T follicular helper cell (primary cell): ENCODE measurements at places on chromosomes 6 and 20.

GRCh38 chr6:102848796-102849195 is 1455.3 kb downstream of the GRIK2 start:
- DNase-seq, result no peak

DNA sequence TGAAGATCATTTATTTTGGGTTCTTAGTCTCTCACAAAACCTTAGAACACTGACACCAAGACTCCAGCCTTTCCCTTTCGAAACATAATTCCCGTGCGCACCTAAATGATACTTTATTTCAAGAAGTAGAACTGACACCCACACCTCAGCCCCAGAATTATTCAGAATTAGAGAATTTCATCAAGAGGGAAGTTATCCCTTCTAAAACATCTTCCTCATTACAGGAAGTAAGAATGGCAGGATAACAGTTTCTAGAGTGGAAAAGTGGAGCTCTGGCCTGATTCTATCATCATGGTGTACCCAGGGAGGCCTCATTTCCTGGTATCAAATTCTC is 1.4 kb upstream of the SRXN1 start:
- no peak for DNase-seq

DNA sequence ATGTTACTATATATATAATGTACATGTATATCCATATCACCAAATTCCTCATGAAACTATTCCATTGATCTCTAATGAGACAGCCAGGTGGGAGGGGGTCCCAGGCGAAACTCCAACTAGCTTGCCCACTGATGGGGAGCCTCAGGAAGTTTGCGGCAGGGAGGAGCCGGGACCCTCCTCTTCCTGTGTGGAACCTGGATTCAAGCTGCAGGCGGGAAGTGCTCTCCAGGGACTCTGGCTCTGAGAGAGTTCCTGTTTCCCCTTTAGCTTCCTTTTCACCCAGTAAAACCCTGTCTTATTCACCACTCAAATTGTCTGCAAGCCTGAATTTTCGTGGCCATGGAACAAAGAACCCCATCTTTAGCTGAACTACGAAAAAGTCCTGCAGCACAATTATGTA is 152.2 kb downstream of the OPN5 start:
- DNase-seq, result no peak

DNA sequence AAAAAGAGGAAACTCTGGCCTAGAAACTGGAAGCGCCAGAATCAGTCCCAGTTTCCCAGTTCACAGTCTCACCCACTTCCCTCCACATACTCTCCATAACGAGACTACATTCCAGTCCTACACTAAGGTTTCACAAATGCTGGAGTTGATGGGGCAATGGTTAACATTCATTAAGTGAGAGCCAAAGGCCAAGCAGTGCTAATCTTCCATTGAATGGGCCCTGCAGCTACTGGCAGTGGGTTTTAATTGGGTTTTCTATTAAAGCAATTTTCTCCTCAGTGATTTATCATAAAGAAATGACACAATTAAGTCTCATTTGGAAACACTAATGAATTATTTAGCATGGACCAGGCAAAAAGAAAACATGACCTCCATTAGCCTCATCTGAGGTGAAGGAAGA is 20.8 kb upstream of the NRSN1 start:
- no peak for DNase-seq

DNA sequence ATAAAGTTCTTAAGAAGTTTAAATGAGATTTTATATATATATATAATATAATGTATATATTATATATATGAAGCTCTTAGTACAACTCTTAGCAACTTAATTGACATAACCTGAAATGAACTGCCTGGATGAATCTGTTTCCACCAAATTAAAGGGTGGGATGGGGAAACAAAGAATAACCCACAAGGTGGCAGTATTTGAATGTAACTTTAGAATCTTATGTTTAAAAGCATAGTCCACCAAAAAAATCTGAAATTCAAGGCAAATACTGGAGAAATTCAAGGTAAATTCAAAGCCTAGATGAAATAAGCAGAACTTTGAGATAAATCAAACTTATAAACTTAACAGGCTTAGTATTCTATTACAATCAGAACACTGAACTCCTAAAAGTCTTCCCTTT is 4.4 kb upstream of the IBTK start:
- no peak for DNase-seq

GRCh38 chr6:42561986-42562385 is 1.8 kb upstream of the UBR2 start:
- no peak for DNase-seq

- no peak for DNase-seq
Observed at GRCh38 chr20:10381477-10381876, 52.5 kb downstream of the MKKS start.

GRCh38 chr20:9036593-9036992 is 32.3 kb upstream of the PLCB4 start:
- no peak for DNase-seq

GRCh38 chr20:48705240-48706115 is 122.3 kb downstream of the PREX1 start:
- no peak for DNase-seq

DNA sequence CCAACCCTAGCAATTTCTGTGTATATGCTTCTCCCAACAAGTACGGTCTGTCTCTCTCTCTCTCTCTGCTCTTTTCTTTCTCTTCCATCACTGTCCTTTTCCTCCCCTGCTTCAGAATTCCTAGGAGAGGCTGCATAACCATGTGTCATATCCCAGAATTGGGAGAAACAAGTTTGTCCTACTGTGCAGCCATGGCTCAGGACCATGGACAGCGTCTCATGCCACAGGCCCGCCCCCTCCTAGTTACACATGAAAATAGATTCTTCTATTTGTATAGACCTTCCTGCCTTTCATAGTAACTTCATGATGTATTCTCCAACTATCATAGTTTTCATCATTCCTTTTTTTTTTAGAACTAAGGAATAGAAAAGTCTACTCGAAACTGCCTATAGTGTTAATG is 98.0 kb downstream of the FNDC1 start:
- DNase-seq, result no peak

GRCh38 chr6:111478749-111479148 is 4.3 kb downstream of the REV3L start:
- DNase-seq, result no peak

DNA sequence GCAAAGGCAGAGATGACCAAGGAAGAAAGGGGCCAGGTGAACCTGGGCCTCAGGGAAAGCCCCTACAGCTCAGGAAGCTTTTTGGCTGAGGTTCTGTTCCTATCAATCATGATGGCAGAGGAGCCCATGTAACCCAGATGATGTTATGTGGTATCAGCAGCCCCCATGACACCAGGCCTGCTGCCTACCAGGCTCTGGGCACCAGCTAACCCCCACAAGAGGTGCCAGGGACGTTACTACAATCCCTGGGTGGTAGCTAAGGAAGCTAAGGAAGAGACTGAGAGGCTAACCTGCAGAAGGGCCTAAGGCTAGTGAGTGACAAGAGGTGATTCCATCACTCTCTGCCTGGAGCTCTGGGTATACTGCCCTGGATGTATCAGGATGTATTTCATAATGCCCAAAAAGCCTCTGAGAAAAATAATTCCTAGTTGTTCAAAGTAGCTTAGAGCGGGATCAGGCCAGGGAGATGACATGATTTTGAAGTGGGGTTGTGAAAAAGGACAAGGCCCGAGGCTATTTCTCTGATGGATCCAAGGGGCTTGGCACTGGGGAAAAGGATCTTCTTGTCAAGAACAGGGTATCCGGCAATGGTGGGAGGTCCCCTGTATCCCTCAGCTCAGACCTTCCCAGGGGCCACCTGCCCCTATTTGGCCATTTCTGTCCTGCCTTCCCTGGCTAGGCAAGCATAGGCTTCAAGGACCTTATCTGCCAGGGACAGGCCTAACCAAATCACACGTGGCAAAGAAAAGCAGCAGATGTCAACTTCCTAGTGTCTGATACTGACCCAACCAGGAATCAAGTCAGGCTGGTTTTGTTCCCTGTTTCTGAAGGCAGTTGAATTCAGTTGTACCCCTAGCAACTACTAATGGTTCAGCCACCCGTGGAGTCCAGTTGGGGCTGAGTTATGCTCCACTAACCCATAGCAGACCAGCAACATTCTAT is 41.3 kb downstream of the PANK2 start:
- DNase-seq, result no peak

GRCh38 chr6:33656844-33657243 is 35.7 kb downstream of the ITPR3 start:
- DNase-seq, result no peak

DNA sequence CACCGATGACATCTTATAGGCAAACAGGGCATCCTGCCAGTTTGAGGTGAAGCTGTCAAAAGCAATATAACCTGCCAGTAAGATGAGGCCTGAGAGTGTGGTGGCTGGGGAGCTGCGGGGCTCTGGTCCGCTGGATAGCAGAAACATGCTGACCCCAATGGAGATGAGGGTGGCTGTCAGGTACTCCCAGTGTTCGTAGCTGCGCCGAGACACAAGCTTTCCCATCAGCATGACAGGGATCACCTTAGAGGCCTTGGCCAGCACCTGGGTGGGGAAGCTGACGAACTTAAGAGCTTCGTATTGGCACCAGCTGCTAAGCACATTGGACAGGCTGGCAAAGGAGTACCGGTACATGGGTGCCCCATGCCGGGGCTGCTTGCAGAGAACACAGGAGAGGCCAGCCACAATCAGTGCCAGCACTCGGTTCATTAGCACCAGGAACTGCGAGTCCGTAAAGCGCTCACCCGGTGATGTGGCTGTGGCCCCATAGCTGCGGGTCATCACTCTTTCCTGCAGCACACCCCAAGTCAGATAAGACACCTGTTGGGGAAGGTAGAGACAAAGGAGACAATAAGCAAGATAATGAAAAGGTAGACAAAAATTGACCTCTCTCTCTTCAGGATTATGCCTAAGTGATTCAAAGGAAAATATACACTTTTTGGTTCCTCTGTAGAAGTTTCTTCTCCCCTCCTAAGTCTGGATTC is 2.1 kb downstream of the SLC35B2 start:
- DNase-seq, result no peak

DNA sequence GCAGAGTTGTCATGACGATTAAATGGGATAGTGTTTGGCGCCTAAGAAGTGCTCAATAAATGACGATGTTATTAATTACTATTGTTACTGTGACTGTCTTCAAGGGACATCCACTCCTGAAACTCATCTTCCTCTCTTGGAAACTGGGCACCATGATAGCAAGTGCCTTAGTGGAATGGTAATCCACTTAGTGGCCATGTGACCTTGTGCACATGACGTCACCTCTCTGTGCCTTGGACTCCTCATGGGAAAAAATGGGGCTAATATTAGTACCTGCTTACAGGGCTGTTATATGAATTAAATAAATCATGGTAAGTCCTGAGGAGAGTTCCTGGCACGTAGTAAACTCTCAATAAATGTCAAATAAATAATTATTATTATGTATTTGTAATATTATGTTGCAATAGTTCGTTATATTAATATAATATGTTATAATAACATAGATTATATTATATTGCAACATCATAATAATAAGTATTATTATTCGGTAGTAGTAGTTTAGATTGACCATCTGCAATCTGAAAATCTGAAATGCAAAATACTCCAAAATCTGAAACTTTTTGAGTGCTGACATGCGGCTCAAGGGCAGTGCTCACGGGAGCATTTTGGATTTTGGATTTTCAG is 40.9 kb downstream of the EYA2 start:
- DNase-seq, result no peak

DNA sequence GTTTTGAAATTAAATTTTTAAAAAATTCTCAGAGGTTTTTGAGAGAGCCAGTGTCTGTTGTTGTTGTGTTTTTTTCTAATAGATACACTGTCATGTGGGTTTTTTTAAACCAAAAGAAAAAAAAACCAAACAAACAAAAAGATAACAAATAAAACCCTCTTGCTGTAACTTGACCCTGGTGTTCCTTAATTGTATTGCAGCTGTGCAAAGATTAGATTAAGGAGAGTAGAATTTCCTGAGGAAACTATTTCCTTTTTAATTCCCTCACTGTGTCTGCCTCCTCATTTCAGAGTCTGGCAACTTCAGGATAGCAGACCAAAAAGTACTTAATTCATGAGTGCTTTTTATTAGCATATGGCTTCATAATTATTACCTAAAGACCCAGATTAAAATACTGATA is 281.9 kb downstream of the EPM2A start:
- no peak for DNase-seq

DNA sequence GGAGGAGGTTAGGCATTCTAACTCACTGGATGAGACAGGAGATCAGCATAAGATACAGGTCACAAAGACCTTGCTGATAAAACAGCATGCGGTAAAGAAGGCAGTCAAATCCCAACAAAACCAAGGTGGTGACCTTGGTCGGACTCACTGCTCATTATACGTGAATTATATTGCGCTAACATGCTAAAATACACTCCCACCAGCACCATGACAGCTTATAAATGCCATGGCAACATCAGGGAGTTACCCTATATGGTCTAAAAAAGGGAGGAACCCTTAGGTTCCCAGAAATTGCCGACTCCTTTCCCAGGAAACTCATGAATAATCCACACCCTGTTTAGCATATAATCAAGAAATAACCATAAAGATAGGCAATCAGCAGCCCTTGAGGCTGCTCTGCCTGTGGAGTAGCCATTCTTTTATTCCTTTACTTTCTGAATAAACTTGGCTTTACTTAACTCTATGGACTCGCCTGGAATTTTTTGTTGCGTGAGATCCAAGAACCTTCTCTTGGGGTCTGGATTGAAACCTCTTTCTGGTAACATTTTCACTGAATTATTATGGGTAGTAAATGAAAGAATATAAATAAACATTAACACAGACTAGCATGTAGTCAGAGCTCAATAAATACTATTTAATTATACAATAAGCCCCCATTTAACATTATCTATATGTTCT is 3.0 kb upstream of the LAMA4 start:
- no peak for DNase-seq

GRCh38 chr6:82385546-82385945 is 21.9 kb downstream of the TPBG start:
- DNase-seq, result no peak

GRCh38 chr20:35065181-35065580 is 27.4 kb downstream of the TRPC4AP start:
- DNase-seq, result no peak

- no peak for DNase-seq
Observed at GRCh38 chr6:122393351-122393896, 6.0 kb upstream of the HSF2 start.

- no peak for DNase-seq
Observed at GRCh38 chr6:33304216-33304615, 5.5 kb upstream of the RGL2 start.

DNA sequence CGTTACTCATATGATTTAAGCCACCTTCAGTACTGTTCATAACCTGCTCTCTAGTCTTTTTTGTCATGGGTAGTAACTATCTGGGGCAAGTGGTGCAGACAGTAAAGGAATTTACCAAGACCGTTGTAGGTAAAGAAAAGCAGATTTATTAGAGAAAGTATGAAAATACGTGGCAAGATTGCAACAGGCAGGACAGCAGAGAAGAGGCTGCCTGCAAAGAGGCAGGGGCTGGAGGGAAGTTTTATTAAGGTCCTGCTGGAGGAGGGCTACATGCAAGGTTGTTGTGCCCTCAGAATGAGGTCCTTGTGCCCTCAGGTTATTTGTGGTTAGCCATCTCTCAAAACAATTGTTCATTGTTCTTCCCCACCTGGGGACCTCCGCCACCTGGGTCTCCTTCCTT is 444.3 kb downstream of the BCKDHB start:
- no peak for DNase-seq

DNA sequence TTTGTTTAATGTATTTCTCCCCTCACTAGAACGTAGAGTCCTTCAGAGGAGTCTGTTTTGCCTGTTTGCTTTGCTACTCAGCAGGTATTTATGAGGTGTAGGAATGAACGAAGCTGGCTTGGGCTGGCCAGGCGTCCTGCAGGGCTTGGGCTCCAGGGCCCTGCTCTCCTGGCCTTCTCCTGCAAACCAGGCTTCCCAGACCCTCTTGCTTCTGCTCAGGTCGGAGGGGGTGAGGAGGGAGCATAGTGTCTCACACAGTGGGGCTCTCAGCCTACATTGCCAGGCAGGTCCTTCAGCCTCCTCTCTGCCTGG is 24.6 kb upstream of the MLN start:
- DNase-seq, result no peak

- no peak for DNase-seq
Observed at GRCh38 chr6:146153040-146153758, 124.3 kb downstream of the GRM1 start.
